ENCODE measurements at places on chromosomes 5 and 9.
A peak's percentile ranks its signal among the peaks of the same experiment; 100 is the strongest.

- peak; percentile 62 for DNase-seq
These were observed 149.5 kb downstream of the FANCC start for GRCh38 chr9:95167998-95168397.

- no peak for DNase-seq
These were observed 642.4 kb upstream of the C9orf72 start for GRCh38 chr9:28215536-28216299.

DNA sequence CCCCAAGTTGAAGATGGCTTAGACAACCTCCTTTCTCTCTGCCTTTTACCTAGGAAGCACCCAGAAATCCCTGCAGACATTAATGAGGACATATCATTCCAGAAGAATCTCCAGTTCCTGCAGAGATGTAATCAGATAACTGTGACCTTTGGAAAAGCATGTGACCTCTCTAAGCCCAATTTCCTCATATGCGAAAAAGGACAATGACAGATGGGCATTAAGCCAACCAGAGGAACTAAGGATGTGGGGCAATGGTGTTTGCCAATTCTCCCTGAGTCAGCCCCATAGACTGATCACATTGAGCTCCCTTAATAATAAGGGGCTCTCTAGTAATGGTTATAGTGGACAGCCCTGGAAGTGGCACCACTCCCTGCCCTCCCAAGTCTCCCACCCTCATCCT is 10.1 kb upstream of the FOXI1 start:
- DNase-seq, result no peak

GRCh38 chr9:34550681-34551270 is 28.0 kb upstream of the ENHO start:
- DNase-seq, result no peak

- no peak for DNase-seq
These were observed 87.6 kb downstream of the MAMDC2 start for GRCh38 chr9:70131296-70131695.

- no peak for DNase-seq
These were observed 41.3 kb downstream of the VPS13A start for GRCh38 chr9:77218612-77219011.

- DNase-seq, result no peak
These were observed 157.2 kb downstream of the NMUR2 start for GRCh38 chr5:152247850-152248385.
